ENCODE measurements at places on chromosomes 11 and 22.

DNA sequence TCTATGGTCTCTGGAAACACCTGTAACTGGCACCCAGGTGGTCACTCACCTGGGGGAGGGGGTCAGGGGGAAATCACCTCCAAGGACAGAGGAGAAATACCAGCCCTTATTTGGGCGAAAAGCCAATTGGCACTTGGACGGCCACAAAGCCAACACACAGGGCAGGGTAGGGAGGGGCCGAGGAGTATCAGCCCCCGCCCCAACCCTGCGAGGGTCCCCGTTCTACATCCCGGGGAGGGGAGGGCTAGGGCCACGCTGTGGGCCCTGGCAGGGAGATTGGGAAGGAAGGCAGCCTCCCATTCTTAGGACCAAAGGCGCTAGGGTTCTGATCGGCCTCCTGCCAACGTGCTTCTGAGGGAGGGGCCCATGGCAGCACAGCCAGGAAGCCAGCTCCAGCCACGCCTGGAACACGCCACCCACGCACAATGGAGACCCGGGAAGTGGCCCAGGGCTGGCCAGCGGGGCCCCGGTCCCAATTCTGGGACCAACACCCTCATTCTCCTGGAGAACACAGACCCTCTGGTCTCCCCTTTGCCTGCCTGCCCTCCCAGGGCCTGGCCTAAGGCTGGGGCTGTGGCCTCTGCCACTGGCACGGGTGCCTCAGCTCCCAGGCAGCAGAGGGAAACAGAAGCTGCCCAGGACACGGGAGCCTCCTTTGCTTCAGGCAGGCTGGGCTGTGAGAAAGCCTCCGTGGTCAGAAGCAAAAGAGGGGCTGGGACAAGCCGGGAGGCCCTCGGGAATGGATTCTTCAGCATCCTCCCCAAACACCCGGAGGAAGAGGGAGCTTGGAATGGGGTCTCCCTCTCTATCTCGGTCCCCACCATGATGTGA, 7.4 kb downstream of the CBX6 start:
- no peak for DNase-seq

- no peak for DNase-seq
Observed at GRCh38 chr11:47854667-47855066, 6.5 kb upstream of the NUP160 start.

GRCh38 chr11:3934658-3935057, 79.2 kb downstream of the STIM1 start:
- DNase-seq = no peak

- no peak for DNase-seq
Observed at GRCh38 chr11:15867871-15868270, 488.5 kb downstream of the SOX6 start.

- peak; percentile 33 for DNase-seq
Observed at GRCh38 chr11:44793350-44794090, 66.8 kb downstream of the TSPAN18 start.
